Activated gamma-delta T cell treated with anti-CD3 and anti-CD28 coated beads, Interleukin-2, amount 50 U/mL, for 16 hours (primary cell): ENCODE measurements at places on chromosomes 7 and 10.

DNA sequence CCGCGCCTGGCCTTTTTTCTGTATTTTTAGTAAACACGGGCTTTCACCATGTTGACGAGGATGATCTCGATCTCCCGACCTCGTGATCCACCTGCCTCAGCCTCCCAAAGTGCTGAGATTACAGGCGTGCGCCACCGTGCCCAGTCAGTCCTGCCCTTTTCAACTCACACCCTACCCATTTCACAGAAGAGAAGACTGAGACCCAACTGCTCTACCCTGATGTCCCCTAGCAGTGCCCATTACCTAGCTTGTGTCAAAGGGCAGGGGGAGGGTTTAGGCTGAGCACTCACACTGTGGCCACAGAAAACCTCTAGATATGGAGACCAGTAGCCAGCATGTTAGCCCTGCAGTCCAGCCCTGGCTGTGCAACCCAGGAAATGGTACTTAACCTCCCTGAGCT, 15.7 kb downstream of the MMD2 start:
- DNase-seq = no peak

- no peak for DNase-seq
Observed at GRCh38 chr7:135946289-135947055, 30.7 kb downstream of the MTPN start.

- no peak for DNase-seq
Observed at GRCh38 chr10:65534771-65535170, 1391.1 kb upstream of the LRRTM3 start.

DNA sequence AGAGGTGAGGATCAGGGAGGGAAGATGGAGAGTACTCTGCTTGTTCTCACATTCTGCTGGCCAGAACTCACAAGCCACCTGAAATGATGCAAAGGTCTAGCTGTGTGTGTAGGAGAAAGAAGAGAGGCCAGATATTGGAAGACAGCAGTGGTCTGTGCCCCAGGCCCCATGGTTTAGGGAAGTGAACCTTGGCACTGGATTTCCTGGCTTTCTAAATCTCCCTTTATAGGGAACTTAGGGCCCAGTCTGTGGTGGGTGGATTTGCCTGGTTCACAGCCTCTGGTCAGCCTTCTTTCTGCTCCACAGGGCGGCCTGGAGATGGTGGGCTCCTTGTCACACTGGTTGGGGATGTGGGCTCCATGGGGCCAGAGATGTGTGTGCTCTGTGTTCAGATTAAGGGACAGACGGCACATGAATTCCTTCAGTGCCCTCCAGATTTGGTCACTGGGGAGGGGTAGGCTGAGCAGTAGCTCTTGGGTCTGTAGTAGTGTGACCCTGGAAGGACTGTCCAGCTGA, 9.5 kb upstream of the SH2D4B start:
- no peak for DNase-seq

DNA sequence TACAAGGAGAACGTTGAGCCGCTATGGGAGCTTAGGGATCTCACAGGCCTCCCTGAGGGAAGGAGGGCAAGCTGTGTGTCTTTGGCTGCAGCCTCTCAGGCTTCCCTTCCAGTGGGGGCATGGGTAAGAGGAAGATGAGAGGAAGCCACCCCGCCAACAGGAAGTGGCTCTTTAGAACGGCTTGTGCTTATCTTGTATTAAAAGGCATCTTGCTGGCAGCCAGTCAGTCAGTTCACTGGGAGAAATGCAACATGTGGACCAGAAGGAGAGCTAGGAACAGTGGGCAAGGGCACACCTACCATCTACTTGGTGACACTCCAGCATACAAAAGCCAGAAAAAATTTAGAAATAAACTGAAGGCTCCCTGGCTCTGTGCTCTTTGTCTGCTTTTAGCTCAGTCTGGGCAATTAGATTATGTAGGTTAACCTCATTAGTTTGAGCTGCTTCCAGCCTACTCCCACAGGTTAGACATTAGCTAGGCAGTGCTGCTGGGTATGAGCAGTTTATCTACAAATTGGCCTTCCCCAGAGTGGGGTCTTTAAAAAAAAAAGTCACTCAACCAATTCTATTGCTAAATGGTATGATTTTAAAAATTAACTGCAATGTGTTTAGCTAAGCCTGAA, 595.9 kb downstream of the KCNMA1 start:
- DNase-seq = no peak

- DNase-seq = no peak
Observed at GRCh38 chr10:115049960-115050359, 43.2 kb upstream of the ATRNL1 start.

GRCh38 chr7:114930829-114931655, 9.1 kb downstream of the MDFIC start:
- no peak for DNase-seq

DNA sequence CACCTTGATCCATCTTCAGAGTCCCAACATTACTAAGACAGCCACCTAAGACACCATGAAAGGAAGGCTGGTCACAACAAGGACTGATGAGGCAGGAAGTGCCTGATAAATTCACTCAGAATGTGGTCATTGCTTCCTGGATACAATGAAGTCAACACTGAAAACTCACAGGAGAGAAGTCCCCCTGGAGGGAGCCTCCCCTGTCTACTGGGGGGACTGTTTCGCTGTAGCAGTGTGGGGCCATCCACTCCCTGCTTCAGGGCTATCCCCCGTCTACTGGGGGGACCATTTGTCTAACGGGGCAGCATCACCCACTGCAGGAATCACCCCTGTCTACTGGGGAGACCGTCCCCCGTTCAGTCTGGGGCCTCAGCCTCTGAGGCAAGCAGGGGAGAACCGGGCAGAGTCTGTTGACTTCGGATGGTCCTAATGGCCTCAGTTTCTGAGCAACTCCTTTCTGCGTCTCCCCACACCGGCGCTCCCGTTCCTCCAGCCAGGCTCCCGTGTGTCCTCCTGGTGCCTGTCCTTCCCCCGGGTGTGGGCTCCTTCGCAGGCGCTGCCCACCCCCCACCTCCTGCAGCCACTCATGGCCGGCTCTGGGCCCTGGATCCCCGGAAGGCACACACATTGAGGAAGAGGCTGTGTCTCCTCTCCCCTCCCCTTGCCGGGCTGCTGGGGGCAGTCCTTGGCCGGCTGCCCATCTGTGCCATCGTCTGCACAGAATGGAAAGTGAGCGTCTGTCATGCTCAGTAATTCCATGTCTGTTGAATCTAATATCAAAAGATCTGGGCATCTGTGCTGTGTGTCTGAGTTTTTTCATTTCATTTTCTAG, 59.9 kb upstream of the DNAJB6 start:
- no peak for DNase-seq

- DNase-seq = no peak
Observed at GRCh38 chr7:151012911-151013347, 11.4 kb downstream of the ATG9B start.

GRCh38 chr10:1465418-1465911, 271.9 kb downstream of the ADARB2 start:
- DNase-seq = no peak

DNA sequence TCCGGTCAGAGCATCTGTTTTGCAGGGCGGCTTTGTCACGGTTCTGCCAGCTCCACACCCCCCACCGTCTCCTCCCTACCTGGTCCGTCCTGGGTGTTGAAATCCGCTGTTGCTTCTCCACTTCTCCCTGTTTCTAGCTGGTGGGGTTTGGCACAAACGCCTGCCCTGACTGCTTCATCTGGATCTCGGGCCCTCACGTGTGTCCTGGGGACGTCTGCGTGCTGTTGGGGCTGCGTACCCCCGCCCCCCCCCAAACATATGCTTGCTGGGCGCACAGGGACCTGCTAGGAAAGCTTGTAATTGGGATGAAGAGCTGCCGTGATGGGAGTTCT, 11.3 kb downstream of the AMZ1 start:
- no peak for DNase-seq

GRCh38 chr10:124798364-124798763, 3.3 kb upstream of the ABRAXAS2 start:
- no peak for DNase-seq

- DNase-seq = no peak
Observed at GRCh38 chr7:39333701-39334100, 232.5 kb upstream of the YAE1 start.
